ENCODE measurements at places on chromosomes 4 and X.

DNA sequence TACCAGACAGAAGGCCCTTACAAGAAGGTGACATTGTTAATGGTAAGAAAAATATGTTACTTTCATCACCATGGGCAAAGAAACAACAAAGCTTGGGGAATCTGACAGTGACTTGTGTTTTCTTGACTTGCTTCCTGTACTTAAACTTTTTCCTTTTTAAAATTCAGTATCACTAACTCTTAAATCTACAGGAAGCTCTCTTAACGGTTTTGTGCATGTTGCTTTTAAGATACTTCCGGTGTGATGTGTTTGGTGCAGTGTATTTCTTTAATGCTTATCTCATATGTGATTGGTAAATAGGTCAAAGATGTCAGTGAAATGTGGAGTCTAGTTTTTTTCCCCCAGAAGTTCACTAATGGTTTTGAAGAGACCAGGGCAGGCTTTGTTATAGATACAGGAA, 45.2 kb downstream of the ADH5 start:
- DNase-seq = no peak

DNA sequence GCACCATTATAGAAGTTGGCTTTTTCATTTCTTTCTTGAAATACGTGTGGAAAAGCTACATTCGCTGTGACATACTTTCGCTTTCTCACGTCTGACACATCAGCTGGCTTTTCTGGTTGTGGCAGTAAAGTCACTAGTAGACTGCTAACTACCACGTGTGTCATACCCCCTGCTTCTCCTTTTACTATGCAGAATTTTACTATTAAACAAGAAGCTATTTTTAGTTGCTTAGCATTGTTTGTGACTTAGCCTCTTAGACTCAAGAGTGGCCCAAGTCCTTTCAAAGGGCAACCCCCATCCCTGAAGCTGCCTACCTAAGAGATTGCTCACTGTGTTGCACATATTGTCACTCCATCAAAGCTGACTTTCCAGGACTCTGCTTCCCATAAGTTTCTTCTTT, 2.1 kb upstream of the IL2 start:
- DNase-seq = no peak

- DNase-seq = no peak
Observed at GRCh38 chr4:46450556-46450955, 60.6 kb upstream of the GABRA2 start.

DNA sequence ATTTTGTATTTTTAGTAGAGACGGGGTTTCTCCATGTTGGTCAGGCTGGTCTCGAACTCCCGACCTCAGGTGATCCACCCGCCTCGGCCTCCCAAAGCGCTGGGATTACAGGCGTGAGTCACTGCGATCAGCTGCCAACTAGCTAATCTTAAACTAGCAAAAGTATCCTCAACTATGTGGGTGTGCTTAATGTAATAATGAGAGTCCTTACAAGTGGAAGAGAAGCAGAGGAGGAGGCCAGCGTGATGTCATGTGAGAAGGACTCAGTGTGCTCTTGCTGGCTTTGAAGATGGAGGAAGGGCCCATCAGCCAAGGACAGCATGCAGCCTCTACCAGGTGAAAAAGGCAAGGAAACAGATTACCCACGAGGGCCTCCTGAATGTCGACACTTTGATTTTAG, 19.6 kb downstream of the SCD5 start:
- DNase-seq = no peak

GRCh38 chr4:133465022-133465421, 315.9 kb downstream of the PCDH10 start:
- DNase-seq = no peak

- no peak for DNase-seq
Observed at GRCh38 chr4:16721613-16722291, 176.7 kb downstream of the LDB2 start.

DNA sequence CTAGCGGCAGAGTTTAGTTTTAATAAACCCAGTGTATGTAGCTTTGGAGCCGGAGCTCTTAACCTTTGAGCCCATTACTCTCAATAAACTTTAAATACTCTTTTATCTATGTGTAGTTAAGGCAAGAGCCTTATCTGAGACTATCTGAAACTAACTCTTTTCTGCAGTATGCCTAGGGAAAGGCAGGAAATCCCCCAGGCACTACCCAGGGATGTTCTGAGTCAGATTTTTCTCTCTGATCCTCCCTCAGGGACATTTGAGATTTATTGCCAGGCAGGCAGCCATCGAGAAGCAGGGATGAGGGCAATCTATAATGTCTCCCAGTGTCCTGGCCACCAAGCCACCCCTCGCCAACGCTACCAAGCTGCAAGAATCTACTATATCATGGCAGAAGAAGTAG, 39.1 kb downstream of the HEPH start:
- DNase-seq = no peak

DNA sequence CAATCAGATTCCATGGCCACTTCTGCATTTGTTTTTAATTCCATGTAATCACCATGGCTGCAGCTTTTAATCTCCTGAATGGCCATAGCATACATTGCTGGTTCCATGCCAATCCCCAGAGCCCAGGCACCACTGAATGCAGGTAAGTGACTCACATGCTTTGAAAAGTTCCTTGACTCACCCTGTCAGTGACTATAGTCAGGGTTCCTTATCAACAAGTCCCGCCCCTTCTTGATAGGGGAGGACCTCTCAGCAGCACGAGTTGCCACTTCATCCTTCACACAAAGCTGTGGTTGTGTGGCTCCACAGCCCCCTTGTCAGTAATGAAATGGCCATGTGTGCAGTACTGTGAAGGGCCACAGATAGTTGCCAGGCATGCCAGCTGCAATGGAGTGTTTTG, 516.6 kb downstream of the PPARGC1A start:
- DNase-seq = peak; percentile 69

DNA sequence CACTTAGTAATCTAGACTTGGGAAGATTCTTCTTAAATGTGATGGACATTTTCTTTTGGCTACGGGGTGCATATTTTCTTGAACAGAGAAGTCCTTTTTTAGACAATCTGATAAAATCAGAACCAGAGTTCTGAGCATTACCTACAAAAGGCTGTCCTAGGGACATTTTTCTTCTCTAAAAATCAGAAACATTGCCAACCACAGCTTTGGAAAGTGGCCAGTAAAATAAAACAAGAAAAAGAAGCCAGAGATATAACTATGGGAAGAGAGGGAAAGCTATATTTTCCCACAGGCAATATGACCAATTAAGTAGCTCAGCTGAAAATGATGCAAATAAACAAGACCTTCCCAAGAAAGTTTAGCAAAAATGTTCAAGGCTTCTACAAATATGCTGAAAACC, 55.9 kb downstream of the MXRA5 start:
- DNase-seq = no peak

DNA sequence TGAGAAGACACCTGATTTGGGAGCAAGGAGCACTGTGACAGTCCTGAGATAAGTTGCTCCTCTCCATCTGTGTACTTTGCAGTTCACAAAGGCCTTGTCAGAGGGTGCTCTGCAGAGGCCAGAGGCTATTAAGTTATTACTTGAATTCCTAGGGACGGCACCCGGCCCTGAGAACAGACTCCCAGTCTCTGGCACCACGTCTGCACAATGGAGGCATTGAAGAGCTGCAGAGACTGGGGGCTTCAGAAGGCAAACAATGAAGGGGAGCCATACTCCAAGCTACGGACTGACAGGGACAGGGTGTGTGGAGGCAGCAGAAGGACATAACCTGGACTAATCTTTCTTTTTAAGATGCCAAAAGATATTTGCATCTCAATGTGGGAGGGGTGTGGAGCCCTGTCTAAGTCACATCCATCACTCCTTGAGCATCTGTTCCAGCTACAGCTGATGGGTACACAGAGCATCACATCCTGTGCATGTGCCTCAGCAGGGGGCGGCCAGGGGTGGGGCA, 11.5 kb downstream of the RASGEF1B start:
- DNase-seq = no peak

DNA sequence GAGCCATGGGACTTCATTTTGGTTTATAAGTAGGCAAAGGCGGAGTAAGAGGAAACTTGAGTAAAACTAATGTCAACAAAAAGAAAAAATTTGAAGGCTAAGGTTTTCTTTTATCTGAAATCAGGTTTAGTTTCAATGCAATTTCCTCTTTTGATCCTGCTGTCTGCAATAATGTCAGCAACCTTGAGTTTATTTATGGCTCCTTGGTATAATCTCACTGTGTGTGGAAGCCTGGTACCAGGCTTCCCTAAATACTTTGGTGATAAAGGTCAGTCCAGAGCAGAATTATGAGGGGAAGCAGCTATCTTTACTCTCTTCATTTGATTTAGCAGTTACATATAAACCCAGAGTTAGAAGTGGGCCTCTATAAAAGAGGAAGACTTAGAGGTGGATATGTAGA, 57.8 kb downstream of the NDNF start:
- no peak for DNase-seq

GRCh38 chr4:151296227-151296626, 19.3 kb downstream of the PRSS48 start:
- DNase-seq = no peak

Data from upper lobe of right lung (tissue), 1 donor.